ENCODE measurements at places on chromosomes 4 and X. TPM values are rescaled to one million over a fixed set of nuclear protein-coding genes. Genes with fewer than 3 reads are reported as not detected.

Gene TBC1D9
- not detected for total RNA-seq

DNA sequence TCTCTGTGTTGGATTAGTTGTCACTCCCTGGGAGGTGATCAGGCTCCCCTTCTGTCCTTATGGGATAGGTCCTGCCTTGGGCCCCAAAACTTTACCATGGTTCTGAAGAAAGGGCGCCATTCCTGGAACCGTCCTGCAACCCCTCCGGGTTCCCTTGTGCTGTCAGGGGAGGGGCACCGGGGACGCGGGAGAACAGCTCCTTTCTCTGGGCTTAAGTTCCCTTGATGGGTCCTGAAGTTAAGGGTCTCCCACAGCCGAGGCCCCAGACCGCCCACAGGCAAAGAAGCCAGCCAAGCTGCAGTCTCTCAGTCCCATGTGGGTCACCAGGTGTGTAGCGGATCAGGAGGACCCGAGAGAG lies 44.8 kb downstream of the UGT2A3 start:
- H3K27me3 ChIP-seq: no peaks in the 10 kb centered on the region
- no peak overlapping the region for H3K4me3 ChIP-seq
- no peaks in the 10 kb centered on the region for H3K36me3 ChIP-seq
- H3K4me1 ChIP-seq: no peaks in the 10 kb centered on the region

- no peak for DNase-seq
- no peaks in the 10 kb centered on the region for H3K36me3 ChIP-seq
- no peaks in the 10 kb centered on the region for H3K4me1 ChIP-seq
These were observed 156.8 kb downstream of the AR start for GRCh38 chrX:67700602-67701001.

Gene ATOH1
- not detected for total RNA-seq

Gene SPATA18
- 0.73 TPM for total RNA-seq

Gene HOPX
- 72.3 TPM for total RNA-seq

Gene TBX22
- total RNA-seq: not detected

GRCh38 chr4:36255577-36255976 lies 11.3 kb upstream of the ARAP2 start:
- H3K27me3 ChIP-seq: no peaks in the 10 kb centered on the region
- DNase-seq: peak; percentile 86
- peak overlapping the region; percentile 61 for H3K4me3 ChIP-seq
- H3K27ac ChIP-seq: peak overlapping the region; percentile 94

DNA sequence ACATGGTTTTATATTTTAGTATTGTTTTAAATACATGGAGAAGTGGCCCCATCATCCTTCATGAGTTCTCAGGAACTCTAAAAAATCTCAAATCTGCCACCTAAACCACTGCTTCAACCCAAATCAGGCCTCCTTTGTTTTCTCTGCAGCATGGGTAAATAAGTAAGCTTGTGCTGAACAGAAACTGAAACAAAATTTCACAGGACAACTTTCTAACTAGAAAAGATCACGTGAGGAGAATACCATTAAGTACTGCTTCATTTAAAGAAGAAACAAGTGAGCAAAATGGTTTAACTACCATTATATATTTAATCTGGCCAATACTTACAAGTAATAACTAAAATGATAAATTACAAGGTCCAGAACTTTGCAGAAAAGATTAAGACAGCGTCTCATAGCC lies 2.5 kb downstream of the ARAP2 start:
- no peaks in the 10 kb centered on the region for H3K27me3 ChIP-seq
- DNase-seq: peak; percentile 43
- H3K36me3 ChIP-seq: peaks cover 48% of the 10 kb centered on the region
- peak overlapping the region; percentile 95 for H3K27ac ChIP-seq
- H3K4me3 ChIP-seq: peak overlapping the region; percentile 98

DNA sequence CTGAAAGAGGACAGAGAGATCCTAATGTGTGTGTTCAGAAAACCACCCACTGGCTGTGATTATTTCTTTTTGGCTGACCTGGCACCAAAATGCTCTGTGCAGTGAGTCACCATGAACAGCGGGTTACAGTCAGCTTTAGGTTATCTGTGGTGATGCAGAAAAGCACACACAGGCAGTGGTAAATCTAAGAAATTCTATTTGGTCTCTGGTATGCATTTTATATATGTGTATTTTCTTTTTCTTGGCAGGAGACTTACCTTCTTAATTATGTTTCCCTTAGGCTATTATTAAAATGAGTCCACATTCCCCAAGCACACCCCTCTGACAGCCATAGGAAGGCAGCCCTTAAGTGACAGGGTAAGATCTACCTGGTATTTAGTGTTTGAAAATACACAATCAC lies 79.1 kb upstream of the TFDP3 start:
- H3K36me3 ChIP-seq: no peaks in the 10 kb centered on the region
- H3K27ac ChIP-seq: no peak overlapping the region
- no peaks in the 10 kb centered on the region for H3K27me3 ChIP-seq
- no peaks in the 10 kb centered on the region for H3K4me1 ChIP-seq
- no peak for DNase-seq
- H3K4me3 ChIP-seq: no peak overlapping the region

Gene MID1
- total RNA-seq: 0.23 TPM

DNA sequence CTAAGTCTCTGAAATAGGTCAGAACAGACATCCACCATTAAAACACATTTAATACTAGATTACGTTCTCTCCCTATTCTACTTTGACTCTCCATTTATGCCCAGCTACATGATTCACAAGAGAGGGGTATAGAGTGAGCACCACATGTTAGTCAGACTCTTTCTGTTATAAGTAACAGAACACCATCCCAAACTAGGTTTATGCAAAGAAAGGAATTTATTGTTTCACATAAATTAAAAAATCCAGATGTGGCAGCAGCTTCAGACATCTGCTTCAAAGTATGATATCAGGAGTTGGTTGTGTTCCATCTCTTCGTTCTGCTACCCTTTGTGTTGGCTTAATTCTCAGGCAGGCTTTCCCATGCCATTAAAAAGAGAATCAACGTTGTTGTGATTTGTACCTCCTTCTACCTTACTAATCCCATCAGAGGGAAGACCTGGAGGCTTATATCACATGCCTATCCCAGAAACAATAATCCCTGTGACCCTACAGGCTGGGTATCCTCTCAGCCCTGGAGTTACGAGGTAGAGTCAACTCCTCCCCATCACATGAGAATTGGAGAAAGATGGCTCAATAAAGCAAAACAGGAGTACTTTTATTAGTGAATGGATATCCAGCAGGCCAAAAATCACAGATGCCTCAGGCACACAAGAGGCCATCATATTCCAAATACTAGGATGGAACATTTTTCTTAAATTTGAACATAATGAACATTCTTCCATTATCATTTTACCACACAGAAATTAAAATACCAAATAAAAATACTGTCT lies 163.2 kb downstream of the SLC7A11 start:
- no peak overlapping the region for H3K27ac ChIP-seq
- no peak overlapping the region for H3K4me3 ChIP-seq
- H3K4me1 ChIP-seq: no peaks in the 10 kb centered on the region
- no peak for DNase-seq

GRCh38 chr4:16817286-16817685 lies 81.2 kb downstream of the LDB2 start:
- DNase-seq: no peak
- H3K4me1 ChIP-seq: no peaks in the 10 kb centered on the region
- H3K27me3 ChIP-seq: peaks cover 3% of the 10 kb centered on the region
- no peaks in the 10 kb centered on the region for H3K36me3 ChIP-seq
- H3K4me3 ChIP-seq: no peak overlapping the region

DNA sequence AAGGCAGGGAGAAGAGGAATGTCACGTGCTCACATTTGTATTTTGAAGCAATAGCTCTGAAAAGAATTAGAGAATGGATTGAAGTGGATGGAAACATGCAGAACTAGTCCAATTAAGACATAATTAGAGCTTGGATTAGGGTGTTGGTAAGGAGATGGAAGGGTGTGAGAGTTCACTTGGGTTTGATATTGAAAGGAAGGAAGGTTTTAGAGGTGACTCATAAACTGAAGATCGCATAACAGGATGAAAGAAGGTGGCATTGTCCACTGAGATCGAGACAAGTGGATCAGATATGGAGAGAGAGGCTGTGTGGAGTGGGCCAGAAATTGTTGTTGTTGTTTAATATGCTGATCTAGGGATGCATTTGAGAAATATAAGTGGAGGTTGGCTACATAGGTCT lies 244.0 kb upstream of the SMIM31 start:
- H3K36me3 ChIP-seq: no peaks in the 10 kb centered on the region
- no peaks in the 10 kb centered on the region for H3K4me1 ChIP-seq
- H3K4me3 ChIP-seq: no peak overlapping the region
- H3K27ac ChIP-seq: no peak overlapping the region
- H3K27me3 ChIP-seq: no peaks in the 10 kb centered on the region

Gene LRCH2
- not detected for total RNA-seq

DNA sequence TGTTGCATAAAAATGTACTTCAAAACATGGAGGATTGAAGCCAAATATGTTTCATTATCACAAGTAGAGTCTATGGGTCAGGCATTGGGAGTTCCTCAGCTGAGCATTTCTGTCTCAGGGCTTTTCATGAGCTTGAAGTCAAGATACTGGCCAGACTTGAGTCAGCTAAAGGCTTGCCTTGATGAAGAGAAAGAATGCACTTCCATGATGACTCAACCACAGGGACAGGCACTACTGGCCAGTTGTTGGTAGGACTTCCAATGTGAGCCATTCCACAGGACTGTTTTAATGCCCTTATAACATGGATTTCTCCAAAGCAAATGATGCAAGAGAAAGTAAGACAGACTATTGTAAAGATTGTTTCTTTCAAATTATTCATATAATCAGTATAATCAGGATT lies 895.6 kb downstream of the RAB28 start:
- no peak overlapping the region for H3K27ac ChIP-seq
- no peak for DNase-seq
- no peaks in the 10 kb centered on the region for H3K27me3 ChIP-seq
- no peak overlapping the region for H3K4me3 ChIP-seq
- no peaks in the 10 kb centered on the region for H3K36me3 ChIP-seq

- H3K27me3 ChIP-seq: peaks cover 7% of the 10 kb centered on the region
- no peak overlapping the region for H3K27ac ChIP-seq
- no peak for DNase-seq
- no peak overlapping the region for H3K4me3 ChIP-seq
- H3K36me3 ChIP-seq: peaks cover 36% of the 10 kb centered on the region
These were observed 2.7 kb downstream of the HPSE start for GRCh38 chr4:83331956-83332355.

Data from activated CD4-positive, alpha-beta T cell treated with anti-CD3 and anti-CD28 coated beads, Interleukin-2, amount 10 ng/mL, durations not matched to agents 7 days and 5 days (primary cell).